Lung (tissue), 17 donors: ENCODE measurements at places on chromosomes 1 and 21.

- peak; percentile 58 for DNase-seq
Observed at GRCh38 chr1:109214695-109215623, 1.2 kb downstream of the SARS1 start.

DNA sequence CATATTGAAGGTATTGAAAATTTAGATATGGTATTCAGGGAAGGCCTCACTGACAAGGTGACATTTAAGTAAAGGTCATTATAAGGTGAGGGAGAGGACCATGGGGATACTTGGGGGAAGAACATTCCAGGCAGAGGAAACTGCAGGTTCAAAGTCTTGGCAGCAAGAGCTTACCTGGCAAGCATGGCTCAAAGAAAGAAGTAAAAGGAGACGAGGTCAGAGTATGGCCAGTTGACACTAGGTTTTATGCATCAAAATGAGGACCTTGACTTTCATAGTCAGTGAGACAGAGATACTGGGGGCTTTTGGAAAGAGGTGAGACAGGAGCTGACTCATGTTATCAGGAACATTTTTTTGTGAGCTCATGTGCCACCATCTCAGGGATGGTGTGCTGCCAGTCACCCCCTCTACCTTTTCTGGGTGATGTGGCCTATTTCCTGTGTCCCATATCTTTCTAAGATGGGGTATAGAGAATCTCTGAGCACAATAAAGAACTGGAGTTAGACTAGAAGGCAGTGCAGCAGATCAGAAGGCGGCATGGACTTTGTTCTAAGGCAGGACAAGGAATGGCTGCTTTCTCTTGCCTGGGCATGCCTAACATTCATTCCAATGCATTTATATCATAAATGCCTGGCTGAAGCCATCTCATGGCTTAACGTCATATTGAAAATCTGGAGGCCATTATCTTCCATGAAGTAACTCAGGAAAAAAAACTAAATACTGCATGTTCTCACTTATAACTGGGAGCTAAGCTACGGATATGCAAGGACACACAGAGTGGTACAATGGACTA, 406.7 kb downstream of the NTNG1 start:
- DNase-seq: no peak

DNA sequence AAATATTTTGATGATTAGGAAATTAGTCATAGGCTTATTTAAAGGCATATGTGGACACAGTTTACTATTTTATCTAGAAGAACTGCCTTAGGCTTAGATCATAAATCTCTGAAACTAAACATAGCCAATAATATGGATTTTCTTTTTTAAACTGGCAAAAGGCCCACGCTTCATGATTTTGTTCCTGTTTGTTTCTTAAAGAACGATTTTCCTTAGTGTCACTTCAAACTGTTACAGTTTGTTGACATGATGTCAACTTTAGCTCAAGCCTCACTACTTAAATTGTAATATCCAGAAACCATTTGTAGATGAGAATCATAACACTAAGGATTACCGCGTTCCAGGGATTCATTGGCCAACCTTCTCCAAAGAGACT, 322.6 kb downstream of the HHIPL2 start:
- peak; percentile 96 for DNase-seq

- peak; percentile 63 for DNase-seq
Observed at GRCh38 chr1:223771814-223772770, 59.8 kb downstream of the CAPN2 start.

DNA sequence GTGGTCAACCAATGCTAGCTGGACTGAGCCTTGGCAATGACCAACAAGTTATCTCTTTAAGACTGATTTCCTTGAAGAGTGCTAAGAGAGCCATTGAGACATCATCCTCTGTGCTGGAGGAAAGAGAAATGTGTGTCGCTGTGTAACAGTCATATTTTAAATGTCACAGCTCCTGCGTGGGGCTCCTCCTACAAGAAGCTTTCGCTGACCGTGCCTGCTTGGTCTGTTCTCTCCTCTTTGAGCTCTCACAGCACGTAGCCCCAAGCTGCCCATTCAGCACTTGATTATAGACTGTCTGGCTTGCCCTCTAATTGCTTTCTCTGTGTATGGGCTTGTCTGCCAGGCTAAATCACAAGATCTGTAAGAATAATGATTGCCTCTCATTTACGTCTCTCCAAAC, 221.3 kb downstream of the FOXD2 start:
- DNase-seq: no peak

GRCh38 chr1:119316870-119317416, 51.6 kb upstream of the HAO2 start:
- no peak for DNase-seq

DNA sequence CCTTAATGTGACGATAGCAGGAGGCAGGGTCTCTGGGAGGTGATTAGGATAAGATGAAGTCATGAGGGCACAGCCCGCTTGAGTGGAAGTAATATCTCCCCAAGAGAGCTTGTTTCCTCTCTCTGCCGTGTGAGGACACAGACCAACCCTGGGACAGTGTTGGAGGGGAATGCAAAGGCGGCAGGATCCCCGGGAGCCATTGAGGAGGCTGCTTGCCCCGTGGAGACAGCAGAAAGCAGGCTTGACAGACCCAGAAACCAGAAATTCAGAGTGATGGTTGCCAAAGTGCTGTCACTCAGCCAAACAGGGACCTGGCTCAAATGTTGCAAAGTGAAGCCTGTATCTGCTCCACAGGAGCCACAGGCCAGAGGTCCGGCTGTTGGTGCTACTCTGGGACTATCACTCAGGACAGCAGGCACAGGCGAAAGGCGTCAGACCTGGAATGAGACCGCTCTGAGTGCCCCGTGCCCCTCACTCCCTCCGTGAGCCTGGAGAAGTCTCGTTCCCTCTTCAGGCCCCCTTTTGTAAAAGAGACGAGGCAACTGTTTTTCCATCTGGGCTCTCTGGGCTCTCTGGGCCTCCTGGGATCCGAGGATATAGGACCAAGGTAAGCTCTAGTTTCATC, 96.6 kb upstream of the VANGL1 start:
- no peak for DNase-seq

DNA sequence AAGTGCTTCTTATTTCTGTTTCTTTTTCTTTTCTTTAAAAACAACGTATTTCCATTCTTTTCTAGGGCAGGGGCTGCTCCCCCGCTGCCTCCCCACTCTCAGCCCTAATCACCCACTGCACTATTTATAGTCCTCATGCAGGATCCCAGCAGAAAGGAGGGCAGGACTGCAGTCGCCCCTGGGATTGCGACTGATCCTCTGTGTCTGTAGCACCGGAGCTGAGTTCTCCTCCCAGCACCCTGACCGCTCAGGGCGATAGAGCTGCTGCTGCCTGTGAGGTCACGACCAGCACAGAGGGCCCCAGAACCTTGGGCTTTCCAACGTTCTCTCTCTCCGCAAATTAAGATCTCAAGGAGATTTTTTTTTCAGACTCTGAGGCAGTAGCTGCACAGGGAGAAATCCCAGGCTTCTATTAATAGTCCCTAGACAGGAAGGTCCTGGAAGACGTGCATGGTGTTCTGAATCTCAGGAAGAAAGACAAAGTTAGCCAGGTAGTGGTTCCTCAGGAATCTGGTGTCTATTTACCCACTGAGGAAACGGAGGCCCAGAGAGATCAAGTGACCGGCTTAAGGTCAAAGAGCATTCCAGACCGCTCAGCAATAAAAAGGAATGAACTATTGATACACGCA, 46.8 kb downstream of the PRAMEF20 start:
- DNase-seq: no peak

DNA sequence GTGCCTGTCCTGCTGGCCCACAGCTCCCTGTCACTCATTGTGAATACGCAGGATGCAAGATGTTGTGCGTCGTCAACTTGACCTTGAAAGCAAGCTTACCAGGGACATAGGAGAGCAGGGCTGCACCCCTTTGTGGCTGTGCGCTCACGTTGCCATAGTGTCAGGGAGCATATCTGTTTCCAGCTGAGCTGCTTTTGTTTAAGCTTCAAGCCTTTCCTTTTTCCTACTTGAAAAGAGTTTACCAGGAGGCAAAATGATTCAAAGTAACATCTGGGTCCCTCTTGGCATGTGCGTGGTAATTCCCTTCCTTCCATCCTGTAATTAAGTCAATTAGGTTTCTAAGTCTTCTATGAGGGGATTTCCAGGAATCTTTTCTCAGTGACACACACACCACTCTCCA, 537.1 kb downstream of the AJAP1 start:
- DNase-seq: no peak

- DNase-seq: no peak
Observed at GRCh38 chr1:11175461-11175860, 13.7 kb upstream of the ANGPTL7 start.

DNA sequence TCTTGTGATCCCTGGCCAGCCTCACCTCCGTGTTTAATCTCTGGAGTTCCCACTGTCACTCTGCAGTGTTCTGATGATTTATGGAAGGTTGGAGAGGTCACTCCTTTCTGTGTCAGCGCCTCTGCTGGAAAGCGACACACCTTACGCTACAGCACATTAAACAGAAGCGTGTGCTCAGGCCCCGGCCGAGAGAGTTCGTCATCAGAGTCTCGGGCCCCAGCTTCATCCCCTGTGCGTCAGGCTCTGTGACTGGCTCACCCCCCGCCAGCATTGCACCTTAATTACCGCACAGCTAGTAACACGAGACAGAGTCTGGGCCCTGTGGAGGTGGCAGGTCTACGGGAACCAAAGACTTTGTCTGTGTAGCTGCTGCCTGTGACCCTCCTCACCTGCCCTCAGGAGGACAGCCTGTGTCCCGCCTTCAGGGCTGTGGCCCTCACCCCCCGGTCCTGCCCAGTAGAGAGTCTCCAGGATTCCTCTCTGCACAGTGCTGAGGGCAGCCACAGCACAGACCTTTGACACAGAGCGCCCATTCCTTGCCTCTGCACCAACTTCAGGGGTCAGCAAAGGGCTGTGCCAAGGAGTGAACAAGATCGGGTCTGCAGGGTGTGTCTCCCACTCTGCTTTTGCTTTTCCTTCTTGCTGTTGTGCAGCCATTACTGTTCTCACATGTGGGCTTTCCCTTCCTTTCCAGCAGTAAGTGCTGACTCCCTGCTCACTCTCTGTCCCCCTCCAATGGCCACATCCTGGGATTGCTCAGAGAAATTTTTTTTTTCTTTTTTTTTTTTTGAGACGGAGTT, 157.6 kb downstream of the PGBD5 start:
- DNase-seq: peak; percentile 77

DNA sequence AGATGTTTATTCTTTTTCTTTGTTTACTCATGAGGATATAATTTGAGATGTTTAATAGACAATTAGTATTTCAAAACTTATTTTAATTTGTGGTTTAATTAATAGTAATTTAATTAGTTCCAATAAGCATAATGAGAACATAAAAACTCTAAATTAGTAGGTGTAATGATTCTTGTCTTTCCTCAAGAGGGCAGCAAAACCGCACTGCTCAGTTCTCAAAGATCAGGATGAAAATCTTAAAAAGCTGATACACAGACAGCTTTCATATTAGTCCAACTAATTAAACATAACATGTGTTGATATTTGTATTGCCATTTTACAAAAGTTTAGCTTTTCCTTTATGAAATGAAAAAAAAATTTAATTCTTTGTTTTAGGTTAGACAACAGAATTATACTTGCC, 106.7 kb upstream of the C21orf91 start:
- peak; percentile 72 for DNase-seq

DNA sequence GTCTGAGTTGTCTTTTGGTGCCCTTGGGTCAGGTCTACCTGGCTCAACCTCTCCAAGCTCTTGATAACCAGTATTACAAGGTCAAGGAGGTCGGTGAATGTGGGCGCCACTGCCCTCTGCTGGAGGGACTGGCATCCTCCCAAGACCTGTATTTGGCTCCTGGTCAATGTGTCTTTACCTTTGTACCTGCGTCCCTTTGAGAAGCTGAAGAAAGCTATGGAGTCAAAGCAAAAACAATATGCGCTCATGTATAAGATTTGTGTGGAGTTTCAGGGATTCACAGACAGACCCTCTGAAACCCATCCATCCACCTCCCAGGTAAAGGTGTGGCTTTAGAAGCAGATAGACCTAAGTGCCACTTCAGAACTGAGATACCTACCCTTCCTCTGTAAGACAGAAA, 61.8 kb upstream of the NBL1 start:
- no peak for DNase-seq

DNA sequence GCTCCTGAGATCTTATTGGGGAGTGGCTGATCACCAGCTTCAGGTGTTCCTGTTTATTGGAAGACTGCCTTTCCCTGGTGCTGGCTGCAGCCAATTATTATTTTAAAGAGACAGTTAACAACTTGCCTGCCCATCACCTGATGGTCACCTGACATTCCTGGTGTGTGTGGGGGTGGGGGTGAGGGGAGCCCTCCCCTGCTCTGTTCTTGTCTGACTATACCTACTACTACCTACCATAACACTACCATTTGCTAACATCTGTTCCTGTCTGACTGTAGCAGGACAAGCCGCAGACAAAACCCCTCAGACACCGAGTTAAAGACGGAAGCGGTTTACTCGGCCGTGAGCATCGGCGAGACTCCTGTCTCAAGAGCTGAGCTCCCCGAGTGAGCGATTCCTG, 54.9 kb upstream of the NBPF3 start:
- DNase-seq: no peak

- DNase-seq: no peak
Observed at GRCh38 chr1:248375446-248375845, at the start of gene OR2T6. Gene OR2T6 (plus strand): TSS chr1:248375746. CDS start chr1:248387609, 11,863 bp downstream.

- no peak for DNase-seq
Observed at GRCh38 chr1:169473347-169473746, 12.4 kb downstream of the SLC19A2 start.

GRCh38 chr1:56755911-56756310, 63.3 kb downstream of the FYB2 start:
- DNase-seq: no peak
